ENCODE measurements at places on chromosomes 1 and 21. TPM values are rescaled to one million over a fixed set of nuclear protein-coding genes. Genes with fewer than 3 reads are reported as not detected.

DNA sequence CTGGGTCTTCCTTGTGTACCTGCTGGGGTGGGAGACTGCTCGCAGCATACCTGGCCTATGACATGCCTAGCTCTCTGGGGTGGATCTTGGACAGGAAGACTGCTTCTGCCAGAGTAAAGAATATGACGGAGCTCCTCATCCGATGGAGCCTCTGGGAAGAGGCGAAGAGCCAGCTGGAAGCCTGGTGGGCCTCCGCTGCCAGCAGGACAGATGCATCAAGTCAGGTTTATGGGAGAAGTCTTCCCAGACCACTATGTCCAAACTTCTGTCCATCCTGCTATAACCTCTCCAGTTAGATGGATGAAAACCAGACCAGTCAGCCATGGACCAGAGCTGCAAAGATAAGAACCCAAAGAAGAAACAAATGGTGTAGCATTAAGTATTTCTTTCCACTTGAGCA is 27.7 kb upstream of the NGF start:
- DNase-seq: no peak

DNA sequence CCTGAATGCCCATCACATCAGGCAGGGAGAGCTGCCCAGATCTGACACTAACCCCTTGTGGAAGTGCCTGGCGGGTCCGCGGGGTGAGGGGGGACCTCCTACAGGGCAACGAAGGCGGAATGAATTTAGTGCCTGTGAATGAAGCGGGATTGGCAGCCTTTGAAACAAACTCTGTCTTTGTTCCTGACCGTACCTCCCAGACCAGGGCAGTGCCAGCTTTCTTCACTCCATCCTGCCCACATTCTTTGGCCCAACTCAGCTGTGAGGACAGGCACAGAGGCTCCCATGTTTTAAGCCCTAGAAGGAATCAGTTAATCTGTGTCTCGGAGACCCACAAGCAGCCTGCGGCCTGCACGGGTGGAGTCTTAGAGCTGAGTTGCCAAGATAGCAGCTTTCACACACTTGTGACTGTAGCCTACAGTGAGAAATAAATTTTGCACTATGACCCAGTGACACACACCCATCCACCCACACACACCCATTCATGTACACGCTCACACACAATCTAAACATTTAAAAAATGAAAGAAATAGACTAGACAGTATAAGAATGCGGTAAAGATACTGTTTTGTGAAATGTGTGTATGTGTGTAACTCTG is 60.1 kb upstream of the USP24 start:
- DNase-seq: no peak

GRCh38 chr1:200427744-200428143 is 17.9 kb upstream of the ZNF281 start:
- no peak for DNase-seq

- DNase-seq: peak; percentile 24
Observed at GRCh38 chr21:31558189-31558961, 101.1 kb upstream of the SOD1 start.

- DNase-seq: no peak
Observed at GRCh38 chr1:46653405-46653958, 14.7 kb downstream of the ATPAF1 start.

Gene KIF26B
- not detected for polyA plus RNA-seq

DNA sequence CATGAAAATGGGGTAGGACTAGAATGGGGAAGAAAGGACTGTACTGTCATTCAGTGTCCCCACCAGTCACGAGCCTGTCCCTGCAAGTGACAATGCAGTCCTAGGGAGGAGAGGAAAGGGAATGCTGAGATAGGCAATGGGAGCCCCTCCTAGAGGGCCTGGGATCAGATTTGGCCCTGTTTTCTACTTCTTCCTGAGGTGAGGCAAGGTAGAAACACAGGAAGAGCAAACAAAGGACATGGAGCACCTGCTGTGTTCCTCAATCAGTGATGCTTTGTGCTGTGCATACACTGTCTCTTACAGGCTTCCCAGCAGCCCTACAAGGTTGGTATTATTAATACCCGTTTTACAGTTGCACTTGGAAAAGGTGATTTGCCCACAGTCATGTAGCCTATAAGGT is 6.1 kb downstream of the FABP3 start:
- DNase-seq: no peak

DNA sequence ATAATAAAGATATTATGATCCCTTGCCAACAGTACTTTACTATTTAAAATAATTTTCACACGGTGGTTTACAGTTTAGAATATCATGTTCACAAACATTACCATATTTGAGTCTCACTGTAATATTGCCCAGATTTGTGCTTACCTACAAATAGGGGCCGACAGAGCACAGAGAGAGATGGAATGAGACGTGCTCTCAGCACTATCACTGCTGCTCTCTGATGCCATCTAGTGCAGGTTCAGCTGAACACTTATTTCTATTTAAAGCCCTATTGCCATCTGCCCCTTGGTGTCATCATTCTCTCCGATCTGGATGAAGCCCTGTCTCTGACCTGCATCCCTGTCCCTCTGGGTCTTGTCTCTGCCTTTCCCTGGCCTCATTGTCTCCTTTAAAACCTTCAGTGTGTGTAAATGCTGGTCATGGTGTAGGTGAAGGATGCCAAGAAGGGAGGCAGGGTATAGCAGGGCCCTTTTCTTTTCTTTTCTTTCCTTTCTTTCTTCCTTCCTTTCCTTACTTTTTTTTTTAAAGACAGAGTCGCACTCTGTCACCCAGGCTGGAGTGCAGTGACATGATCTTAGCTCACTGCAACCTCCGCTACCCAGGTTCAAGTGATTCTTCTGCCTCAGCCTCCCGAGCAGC is 6.9 kb upstream of the GPATCH4 start:
- DNase-seq: peak; percentile 64

- no peak for DNase-seq
Observed at GRCh38 chr1:219478811-219479210, 134.1 kb downstream of the ZC3H11B start.

Gene RNF207
- not detected for polyA plus RNA-seq

Gene FTCD
- not detected for polyA plus RNA-seq

Gene LYPD8
- polyA plus RNA-seq: not detected

DNA sequence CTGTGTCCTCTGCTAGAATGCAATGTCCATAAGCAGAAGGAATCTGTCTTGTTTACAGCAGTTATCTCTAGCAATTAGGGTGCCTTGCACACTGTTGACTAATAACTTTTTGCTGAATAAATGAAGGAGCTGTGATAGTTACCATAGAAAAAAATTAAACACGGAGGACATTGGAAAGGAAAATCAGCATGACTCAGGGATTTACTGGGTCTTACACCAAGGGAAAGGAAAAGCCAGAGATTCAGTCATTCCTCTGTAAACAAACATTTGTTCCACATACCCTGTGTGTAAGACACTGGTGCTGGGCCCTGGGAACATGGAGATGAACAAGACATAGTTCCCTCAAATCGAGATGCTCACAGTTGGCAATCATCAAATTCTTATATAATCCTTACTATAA is 183.3 kb downstream of the PTGER3 start:
- DNase-seq: no peak

Gene RHCE
- polyA plus RNA-seq: 0.30 TPM

Gene CD1E
- polyA plus RNA-seq: not detected

DNA sequence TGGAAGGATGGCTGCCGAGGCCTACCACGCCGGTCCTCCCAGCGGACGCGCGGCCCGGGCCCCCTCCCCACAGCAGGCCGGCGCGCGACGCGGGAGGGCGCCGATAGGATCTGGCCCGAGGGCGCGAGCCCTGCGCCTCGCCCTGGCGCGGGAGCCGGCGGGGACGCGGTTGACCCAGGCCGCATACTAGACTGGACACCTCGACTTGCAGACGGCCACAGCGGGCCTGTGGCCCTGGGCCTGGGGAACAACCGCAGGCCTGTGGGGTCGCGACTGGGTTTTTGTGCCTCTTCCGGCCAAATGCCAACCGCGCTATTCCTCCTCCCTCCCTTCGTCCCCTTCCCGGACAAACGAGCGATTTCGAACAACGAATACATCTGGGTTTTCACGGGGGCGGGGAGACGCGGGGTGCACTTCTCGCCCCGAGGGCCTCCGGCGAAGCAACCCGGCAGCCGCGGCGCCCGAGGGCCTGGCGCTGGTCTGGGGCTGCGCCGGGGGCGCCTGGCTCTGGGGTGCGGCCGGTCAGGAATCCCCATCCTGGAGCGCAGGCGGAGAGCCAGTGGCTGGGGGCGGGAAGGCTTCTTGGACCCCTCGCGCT is 2.4 kb downstream of the NHLH2 start:
- no peak for DNase-seq

Gene ALG14
- polyA plus RNA-seq: 4.2 TPM

Gene MSH4
- polyA plus RNA-seq: not detected

DNA sequence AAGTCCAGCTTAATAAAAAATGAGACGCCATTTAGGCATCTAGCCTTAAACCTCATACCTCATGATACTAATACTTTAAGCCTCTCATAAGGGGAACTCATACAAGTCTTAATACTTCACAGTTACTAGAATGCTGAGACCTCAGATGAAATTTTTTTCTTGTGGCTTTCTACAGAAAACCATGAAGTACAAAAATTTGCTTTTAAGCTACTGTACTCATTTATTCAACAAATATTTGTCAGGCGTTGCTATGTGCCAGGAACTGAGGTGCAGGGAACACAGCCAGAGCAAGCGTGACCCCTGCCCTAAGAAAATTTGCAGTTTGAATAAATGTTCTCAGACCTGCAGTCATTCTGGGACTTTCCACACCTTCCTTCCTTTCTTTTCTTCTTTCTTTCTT is 150.6 kb downstream of the MRPL39 start:
- DNase-seq: peak; percentile 9

DNA sequence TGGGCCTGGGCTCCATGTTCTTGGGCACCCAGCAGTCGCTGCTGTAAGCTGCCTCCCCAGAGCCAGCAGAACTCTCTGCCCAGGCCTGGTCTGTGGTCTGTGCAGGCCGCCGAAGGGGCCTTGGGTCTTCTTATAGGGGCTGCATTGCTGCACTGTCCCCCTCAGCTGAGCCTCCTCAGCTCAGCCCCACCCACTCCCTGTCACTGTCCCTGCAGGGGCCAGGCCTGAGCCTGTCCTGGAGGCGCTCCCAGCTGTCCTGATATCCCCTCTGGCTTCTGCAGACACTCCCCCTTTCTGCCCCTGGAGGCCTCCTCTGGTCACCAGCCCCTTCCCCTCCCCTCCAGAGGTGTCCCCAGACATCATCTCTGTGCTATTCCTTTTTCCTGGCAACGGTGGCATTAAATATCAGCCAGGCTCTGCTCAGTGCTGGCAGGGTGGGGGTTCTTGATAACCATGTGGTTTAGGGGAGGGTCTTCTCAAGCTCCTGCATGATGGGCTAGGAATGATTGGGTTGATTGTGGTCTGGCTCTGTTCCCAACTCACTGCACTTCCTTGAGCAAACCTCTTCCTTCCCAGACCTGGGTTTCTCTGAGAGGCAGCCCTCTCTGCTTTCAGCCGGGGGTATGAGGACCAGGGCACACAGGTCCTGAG is 3.7 kb upstream of the FOXO6 start:
- no peak for DNase-seq

Measured in naive thymus-derived CD8-positive, alpha-beta T cell (primary cell).